ENCODE measurements at places on chromosomes 3 and 15.

DNA sequence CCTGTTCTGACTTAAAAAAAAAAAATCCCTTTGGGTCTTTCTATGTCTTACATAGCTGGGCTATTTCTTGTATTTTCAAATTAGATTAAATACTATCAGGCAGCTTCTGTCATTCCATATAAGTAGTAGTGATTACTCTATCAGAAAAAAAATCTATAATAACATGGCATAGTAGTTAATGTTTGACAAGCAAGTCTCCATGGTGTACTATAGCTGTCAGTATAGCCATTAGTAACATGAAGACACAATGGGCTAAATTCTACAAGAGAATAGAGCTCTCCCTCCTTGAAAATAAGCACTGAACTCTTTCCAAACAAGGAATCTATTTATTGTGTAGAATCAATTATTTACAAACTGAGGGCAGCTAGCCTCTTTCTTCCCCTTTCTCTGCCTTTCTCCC lies 19.4 kb upstream of the VEPH1 start:
- no peak for DNase-seq

- no peak for DNase-seq
Observed at GRCh38 chr3:172289583-172289982, 158.7 kb downstream of the GHSR start.

GRCh38 chr3:45515999-45516725 lies 78.4 kb upstream of the LIMD1 start:
- no peak for DNase-seq

- no peak for DNase-seq
Observed at GRCh38 chr3:36823806-36824205, 59.5 kb upstream of the DCLK3 start.

DNA sequence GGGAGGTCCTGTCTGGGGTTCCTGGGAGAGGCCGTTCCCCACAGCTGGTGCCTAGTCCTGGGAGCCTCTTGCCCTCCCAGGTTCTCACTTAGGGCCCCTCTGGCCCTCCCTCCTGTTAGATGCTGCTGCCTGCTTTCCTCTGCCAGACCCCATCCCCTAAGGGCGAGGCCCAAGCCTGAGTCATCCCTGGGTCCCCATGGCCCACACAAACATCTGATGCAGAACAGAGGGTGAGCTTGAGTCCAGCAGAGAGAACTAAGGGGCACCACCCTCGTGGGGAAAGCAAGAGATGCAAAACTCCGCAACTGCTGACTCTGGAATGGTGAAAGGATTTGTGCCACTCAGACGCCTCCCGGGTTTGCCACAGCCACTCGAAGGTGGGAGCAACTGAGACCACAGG lies 58.8 kb upstream of the TRPM1 start:
- no peak for DNase-seq

DNA sequence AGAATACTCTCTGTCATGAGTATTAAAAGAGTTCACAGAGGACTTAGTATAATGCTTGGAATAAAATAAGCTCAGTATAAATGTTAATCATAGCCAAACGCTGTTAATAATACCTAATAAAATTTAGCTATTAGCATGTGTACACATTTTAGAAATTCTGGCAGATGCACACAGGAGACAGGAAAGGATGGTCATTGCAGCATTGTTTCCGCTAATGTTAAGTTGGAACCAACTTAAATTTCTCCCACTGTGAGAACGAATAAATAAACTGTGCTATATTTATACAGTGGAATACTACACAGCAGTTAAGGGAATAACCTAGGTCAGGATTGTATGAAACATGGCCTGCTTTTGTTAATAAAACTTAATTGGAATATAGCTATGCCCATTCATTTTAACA lies 370.4 kb upstream of the TGFBR2 start:
- no peak for DNase-seq

DNA sequence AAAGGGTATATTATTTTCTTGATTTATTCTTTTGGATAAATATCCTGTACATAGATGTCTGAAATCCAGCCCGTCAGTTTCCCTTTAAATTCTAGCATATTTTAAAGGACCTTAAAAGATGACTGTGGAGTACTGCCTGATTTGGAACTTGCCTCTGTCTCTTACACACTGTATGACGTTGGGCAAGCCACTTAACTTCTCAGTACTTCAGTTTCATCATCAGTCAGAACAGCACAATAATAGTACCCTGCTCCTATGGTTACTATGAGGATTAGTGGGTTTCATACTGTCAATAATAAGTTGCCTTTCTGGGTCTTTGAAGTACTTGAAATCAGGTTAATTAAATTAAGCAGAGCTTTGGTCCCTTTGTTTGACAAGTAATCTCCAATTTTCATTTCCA lies 374.3 kb downstream of the TIGIT start:
- DNase-seq, result no peak

DNA sequence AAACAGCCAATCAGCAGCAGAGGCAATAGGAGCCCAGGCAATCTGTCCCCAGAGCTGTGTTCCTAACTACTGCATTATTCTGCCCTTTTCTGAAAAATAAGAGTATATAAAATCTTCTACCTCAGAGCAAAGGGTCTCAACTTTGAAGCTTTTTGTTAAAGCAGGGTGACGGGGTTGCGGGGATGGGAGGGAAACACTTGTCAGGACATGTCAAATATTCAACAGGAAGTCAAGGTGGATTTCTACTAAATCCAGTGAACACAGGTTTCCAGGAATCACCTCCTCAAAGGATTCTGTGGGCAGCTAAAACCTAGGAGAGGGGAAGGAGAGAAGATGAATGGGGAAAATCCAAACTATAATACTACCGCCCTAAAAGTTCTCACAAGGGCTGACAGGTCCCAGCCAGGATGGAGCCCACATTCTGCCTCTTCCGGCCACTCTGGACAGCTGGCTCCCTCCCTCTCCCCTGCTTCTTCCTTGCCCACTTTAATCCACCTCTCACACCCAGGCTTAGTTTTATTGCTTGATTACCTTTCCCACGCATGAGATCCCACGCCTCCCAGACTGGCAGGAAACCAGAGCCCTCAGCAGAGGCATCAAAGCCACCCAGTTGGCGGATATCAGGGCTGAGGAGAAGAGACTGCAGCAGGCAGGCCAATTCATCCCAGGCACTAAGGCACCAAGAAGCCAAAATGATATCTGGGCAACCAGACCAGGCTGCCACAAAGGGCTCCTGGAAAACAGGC lies 77.2 kb downstream of the OSBPL10 start:
- DNase-seq, result no peak

GRCh38 chr3:48476426-48477053 lies 27.4 kb downstream of the SHISA5 start:
- DNase-seq, result no peak

GRCh38 chr3:44326019-44326418 lies 12.5 kb upstream of the TCAIM start:
- DNase-seq, result no peak

Data from T-helper 2 cell (primary cell).